G401 (cell line): ENCODE measurements at places on chromosomes 16 and 17.

DNA sequence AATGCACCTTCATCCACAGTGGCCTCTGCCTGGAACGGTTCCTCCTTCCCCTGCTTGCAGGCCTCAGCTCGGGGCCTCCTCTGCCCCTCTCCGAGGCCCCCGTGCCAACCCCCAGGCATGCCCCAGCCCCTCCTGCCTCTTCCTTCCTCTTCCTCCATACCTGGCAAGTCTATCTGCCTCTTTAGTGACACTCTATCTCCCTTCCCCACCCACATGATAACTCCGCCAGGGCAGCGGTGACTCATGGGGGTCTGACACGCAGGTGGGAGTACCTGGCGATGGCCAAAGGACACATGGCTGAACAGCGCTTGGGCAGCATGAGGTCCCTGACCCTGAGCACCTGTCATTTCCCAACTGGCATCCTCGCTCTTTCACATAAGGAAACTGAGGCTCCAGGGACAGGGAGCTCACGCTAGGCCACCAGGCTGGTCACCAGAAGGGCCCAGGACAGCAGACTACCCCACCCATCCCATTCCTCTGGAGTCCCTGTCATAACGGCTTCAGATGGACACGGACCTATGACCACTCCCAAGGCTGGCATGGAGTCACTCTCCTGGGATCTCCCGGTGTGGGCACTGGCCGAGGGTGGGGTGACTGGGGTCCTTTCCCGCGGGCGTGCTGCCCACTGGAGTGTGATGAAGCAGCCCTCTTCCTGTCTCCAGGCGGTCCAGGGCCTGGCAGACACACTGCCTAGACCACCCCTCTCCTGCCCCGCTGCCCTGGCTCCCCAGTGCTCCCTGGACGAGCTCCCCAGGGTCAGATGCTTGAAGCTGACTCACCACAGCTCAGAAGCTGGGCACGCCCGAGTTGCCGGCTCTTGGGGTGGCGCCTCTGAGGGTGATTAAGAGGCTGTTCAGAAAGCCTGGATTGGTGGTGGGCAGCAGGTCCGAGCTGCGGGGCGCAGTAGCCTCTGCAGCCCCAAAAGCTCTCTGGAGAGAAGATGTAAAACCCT lies 100.6 kb downstream of the ENGASE start:
- DNase-seq = no peak

DNA sequence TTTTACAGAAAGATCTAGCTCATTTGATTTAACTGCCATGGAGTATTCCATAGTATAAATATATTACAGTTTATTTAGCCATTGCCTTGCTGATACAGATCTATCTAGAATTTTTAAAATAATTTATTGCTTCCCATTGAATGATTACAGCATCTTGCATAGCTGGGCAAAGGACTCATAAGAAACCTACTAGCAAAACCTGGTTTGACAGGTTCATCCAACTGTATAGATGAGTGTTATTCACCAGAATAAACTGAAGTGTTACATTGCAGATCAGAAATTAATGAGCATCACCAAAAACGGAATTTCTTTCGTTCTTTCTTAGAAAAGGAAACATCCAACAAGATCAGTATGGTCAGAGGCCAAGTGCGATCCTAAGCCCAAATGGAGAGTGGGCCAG lies 202.2 kb upstream of the CACNG5 start:
- DNase-seq = no peak

GRCh38 chr17:28500712-28501379 lies 5.3 kb upstream of the FOXN1 start:
- DNase-seq = no peak

DNA sequence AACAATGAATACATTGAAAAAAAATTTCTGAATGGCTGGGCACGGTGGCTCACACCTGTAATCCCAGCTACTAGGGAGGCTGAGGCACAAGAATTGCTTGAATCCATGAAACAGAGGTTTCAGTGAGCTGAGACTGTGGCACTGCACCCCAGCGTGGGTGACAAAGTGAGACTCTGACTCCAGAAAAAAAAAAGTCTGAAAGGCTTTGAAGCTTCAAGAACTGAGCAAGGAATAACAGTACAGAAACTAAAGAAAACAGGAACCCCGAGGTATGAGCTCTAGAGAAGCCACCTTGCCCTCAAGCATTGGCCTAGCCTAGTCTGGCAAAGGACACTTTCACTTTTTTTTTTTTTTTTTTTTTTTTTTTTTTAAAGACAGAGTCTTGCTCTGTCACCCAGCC lies 45.0 kb downstream of the TEX2 start:
- no peak for DNase-seq

DNA sequence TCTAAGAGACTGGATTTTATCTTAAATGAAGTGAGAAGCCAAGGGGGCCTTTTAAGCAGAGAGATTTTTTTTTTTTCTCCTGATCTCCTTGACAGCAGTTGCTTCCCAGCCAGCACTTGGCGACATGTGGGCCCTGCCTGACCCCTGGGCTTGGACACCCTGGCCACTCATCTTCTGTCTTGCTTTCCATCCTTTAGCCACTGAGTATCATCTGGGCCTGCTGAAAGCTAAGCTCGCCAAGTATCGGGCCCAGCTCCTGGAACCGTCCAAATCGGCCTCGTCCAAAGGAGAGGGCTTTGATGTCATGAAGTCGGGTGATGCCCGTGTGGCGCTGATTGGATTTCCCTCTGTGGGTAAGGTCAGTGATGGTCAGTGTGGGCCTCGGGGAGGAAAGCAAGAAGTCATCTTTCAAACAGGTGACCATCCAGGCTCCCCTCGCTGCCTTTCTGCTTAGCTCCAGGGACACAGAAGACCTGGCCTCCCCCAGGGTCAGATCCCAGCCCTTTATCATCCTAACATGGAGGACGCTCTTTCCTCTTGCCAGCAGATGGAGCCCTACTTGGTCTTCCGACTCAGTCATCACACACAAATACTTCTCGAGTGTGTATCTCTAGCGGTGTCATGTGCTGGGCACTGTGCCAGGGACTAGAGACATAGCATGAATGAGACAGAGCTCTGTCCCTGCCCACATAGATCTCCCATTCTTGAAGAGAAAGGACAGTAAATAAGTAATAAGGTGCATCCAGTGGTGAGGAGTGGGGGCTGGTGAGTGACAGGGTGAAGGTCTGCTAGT lies 6.1 kb downstream of the DRG2 start:
- peak; percentile 22 for DNase-seq

GRCh38 chr17:31815212-31815730 lies 43.8 kb downstream of the COPRS start:
- DNase-seq = no peak

DNA sequence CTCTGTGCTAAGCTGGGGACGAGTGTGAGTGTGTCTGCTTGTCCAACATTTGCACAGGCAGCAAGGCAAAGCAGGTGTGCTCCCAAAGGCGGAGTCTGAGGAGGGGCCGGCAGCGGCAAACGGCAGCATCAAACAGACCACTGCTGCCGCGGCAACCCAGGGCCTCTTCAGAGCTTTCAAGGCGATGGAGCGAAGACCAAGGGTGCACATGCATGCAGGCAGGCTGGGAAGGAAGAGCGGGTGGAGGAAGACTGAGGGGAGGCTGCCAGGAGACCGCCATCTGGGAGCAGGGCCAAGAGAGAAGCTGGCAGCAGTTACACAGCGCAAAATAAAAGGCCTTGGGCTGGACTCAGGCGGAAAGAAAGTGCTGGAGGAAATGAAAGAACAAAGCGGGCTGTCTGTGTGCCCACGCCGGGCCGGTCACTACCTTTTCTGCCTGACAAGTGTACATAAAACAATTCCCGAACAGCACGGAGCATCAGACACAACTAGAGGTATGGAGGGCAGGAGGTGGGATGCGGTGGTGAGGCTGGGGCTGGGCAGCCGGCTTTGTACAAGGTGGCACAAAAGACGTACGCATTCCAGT lies 8.5 kb downstream of the TIMM22 start:
- peak; percentile 93 for DNase-seq

DNA sequence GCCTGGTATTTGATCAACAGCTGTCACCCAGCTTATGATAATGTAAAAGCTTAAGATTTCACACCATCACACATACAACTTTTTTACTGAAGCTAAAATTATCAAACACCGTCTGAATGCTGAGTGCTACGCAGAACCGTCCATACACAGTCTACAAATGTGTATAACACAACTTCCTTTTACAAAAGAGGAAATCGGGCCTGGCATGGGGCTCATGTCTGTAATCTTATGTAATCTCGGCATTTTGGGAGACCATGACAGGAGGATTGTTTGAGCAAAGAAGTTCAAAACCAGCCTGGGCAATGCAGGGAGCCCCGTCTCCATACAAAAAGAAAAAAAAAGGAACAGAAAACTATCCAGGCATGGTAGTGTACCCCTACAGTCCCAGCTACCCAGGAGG lies 19.6 kb upstream of the QRICH2 start:
- no peak for DNase-seq

GRCh38 chr17:82300707-82301270 lies 16.6 kb downstream of the CD7 start:
- DNase-seq = peak; percentile 29

- no peak for DNase-seq
Measured at GRCh38 chr17:42457107-42457792, 1.4 kb upstream of the ATP6V0A1 start.

- no peak for DNase-seq
Measured at GRCh38 chr17:37676115-37676925, 33.1 kb upstream of the DDX52 start.

GRCh38 chr17:40093580-40094201 lies 6.7 kb downstream of the NR1D1 start:
- peak; percentile 47 for DNase-seq

DNA sequence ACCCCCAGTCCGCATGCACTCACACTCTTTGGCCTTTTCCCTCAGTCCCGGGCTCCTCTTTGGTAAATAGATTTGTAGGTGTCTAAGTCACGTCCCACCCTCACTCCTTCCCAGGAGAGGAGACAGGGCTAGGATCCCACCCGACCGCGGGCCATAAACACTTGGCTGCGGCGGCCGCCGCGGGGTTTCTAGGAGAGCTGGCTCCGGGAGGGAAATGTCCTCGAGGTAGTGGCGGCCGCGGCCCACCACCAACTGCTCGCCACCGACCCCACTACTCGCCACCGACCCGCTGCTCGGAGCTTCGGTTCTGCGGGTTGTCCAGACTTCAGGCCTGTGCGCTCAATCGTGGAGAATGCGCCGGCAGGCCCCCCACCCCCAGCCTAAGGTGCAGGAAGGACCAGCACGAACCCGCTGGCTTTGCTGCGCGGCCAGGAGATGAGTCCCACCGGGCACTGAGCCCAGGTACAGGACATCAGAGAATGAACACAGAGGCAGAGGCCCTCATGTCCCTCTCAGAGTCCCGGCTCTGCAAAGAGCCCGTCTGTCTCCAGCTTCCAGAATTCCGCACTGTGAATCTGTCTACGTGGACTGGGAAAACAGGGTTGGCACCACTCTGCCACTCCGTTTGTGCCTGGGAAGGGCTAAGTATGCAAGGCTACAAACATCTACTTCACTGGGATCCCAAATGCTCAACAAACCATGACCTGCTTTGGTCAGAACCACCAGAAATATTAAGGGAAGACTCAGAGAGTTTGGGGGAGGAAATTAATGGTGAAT lies 2.5 kb downstream of the PRAC2 start:
- no peak for DNase-seq

GRCh38 chr17:46774108-46774737 lies 44.3 kb downstream of the WNT3 start:
- DNase-seq = no peak

- no peak for DNase-seq
Measured at GRCh38 chr17:61040666-61041065, 359.0 kb upstream of the TBX2 start.

DNA sequence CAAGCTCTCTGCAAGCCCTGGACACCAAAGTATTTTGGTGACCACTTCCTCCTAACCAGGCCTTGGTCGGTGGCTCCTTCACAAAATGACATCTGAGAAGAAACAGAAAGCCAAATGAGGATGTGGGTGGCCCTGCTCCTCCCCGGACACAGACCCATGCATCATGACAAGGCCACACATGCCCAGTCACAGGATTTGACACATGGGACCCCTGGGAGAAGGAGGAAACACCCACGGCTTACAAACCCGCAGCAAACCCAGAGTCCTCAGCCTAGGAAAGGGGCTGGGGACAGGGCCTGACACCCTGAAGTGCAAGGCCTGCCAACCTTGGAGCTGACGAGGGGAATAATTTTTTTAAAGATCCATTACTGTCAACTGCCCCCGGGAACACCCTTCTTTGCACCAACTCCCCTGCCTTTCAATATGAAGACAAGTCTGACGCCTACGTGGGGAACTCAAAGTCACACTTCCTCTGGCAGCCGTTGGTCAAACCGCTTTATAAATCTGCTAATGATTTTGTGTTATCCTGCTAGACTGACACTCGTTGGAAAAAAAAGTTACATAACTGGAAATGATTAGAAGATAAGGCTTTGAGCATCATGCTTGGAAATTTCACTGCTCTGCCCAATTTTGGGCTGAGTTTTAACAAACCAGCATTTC lies 41.3 kb downstream of the GAS7 start:
- DNase-seq = no peak

DNA sequence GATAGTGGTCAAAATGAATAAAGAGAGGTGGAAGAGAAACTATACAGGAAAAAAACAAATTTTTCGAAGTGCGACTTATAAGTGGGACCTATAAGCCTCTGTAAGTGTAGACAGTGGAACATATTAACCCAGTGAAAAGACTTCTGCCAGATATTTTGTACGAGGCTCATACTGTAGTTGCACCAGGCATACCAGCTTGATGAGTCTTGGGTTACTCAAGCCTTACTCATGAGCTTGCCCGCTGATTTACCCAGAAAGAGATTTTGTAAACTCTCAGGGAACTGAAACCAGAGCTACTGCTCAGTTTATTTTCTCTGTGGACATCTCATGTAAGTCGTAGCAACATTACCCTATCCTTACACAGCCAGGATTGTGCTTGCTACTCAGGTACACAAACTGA lies 708.0 kb upstream of the SOX9 start:
- DNase-seq = no peak

DNA sequence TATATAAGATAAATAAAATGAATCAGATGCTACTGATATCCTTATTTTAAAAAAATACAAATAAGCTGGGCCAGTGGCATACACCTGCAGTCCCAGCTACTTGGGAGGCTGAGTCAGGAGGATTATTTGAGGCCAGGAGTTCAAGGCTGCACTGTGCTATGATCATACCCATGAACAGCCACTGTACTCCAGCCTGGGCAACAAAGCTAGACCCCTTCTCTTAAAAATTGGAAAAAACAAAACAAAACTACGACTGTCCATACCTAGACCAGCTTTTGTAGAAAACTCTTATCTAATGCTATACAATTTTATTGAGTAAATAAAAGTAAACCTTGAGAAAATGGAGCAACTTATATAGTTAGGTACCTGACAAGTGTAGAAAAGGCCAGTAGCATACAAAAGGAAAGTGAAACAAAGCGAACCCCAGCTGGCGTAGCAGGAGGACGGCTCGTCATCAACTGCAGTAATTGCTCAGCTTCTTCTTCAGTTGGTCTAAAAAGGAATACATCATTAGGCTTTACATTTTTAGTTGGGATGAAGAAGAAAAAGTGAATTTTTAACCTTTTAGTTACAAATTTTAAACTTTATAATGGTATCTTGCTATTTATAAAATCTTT lies 23.6 kb downstream of the INTS2 start:
- DNase-seq = no peak

- DNase-seq = no peak
Measured at GRCh38 chr16:75746359-75746758, 20.1 kb upstream of the CPHXL start.

GRCh38 chr17:31488264-31488981 lies 96.9 kb downstream of the RAB11FIP4 start:
- no peak for DNase-seq
